ENCODE measurements at places on chromosomes 11 and 22.

DNA sequence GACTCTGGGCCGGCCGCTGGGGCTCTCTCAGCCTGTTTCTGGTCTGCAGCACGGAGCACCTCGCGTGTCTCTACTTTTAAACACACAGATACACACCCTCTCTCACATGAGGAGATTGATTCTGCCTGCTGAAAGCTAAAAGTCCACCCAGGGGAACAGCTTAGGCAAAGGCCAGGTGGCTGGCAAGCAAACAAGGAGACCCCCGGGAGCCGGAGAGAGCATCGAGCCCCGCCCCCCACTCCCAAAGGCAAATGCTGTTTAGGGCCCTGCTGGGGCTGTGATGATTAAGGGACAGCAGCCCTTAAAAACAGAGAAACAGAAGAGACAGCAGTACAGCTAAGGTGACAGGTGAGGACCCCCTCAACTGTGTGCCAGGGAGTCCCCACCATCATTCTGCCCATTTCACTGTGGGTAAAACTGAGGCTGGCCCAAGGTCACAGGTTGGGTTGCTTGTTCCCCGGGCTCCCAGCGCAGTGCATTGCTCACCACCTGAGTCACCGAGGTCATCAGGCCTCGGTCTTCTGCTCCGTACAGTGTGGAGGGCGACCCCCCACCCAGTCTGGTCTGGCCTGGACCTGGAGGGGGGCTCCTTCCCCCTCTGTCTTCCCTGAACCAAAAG lies 6.8 kb downstream of the CABP7 start:
- no peak for DNase-seq

DNA sequence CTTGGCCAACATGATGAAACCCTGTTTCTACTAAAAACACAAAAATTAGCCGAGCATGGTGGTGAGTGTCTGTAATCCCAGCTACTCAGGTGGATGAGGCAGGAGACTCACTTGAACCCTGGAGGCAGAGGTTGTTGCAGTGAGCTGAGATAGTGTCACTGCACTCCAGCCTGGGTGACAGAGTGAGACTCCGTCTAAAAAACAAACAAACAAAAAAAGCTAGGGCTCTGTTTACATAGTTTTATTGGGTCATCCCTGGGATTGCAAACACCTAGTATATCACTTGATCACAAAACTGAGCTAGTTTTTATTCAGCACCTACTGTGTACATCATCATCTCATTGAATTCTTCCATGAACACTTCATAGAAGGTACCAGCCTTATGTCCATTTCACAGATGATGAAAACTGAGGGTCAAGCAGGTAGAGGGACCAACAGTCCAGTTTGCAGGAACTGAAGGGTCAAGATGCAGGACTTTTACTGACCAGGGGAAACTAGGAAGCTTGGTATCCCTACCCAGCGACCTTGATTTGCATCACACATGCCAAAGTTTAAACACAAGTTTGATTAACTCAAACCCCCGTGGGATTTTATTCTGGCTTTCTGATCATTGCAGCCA lies 9.2 kb upstream of the MRTFA start:
- no peak for DNase-seq

GRCh38 chr11:10355257-10355661 lies 50.4 kb downstream of the ADM start:
- DNase-seq, result no peak

DNA sequence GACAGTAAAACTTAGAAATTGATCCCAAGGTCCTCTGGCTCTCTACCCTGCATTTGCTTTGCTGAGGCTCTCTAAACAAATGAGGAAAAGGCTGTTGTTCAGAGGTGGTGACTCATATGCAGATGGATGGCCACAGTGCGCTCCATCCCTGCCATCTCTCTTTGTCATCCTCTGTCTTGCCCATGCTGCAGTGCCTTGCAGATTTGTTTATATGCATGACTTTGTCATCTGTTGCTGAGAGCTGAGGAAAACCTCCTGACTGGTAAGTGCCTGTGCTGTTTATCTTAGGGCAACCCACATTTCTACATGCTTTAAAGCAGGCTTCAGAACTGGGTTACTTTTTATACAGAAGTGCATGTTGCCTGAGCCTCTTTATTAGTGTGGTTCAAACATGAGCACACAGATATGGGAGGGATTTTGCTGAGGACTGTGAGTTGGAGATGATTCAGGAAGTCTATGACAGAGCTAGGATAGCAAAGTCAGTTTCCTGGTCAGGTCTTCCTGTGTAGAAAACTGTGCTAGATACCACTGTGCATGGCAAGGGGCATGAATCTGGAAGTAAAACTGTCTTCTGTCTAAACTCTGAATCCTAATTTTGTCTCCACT lies 57.4 kb downstream of the JAM3 start:
- DNase-seq, result no peak

GRCh38 chr11:85182441-85183387 lies 444.4 kb downstream of the DLG2 start:
- DNase-seq, result no peak

DNA sequence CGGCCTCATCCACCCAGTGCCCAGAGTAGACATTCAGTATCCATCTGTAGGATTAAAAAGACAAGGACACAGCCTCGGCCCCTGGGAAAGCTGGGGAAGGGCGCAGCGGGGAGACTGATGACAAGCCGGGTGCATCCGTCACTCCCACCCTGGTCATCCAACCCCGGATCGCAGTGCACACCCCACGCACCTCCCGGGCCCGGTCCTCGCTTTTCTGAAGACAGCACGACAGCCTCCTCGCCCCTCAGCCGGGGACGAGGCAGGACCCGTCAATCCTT lies 1.1 kb downstream of the FCHSD2 start:
- no peak for DNase-seq

GRCh38 chr22:20636075-20636812 lies 128.8 kb downstream of the MED15 start:
- DNase-seq, result no peak

- DNase-seq, result no peak
Measured at GRCh38 chr22:48488611-48489511, 1338.8 kb downstream of the BRD1 start.

GRCh38 chr11:67647471-67647870 lies 3.1 kb downstream of the ACY3 start:
- DNase-seq, result no peak

GRCh38 chr11:133950874-133951326 lies 5.9 kb downstream of the IGSF9B start:
- no peak for DNase-seq

DNA sequence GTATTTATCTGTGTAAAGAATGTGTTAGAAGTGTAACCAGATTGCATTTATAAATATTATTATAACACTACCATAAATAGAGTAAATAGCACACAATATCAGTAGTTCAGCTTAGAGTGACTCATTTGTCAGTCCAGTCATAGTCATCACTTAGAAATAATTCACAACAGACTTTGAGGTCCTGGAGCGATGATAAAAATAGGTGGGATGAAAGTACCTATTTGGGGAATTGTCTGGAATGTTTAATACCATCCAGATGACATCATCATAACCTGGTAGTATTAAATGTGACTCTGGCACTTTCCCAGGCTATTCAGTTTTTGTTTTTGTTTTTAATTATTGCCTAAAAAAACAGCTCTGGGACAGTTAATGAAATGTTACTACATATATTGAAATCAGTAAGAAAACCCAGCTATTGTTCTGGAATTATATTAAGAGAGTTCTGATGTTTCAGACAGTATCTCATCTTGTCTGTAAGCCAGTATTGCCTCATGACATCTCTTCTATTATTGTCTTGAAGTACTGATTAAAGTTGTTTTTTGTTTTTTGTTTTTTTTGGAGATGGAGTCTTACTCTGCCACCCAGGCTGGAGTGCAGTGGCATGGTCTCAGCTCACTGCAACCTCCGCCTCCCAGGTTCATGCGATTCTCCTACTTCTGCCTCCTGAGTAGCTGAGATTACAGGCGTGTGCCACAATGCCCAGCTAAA lies 74.8 kb downstream of the SIK2 start:
- no peak for DNase-seq

DNA sequence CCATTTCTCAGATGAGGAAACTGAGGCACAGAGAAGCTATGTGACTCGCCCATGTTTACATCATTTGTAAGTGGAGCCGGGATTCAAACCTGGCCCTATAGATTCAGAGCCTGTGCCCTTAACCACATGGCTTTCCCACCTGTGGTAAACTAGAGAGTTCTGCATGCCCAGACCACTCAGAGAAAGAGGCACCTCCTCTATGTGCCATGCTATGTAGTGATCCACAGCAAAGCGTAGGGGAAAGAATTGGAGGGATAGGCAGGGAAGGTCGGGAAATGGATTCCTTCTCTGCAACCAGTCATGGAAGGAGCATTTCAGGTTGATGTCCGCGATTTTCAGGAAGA lies 15.4 kb upstream of the POU2AF2 start:
- DNase-seq, result no peak

GRCh38 chr22:23265368-23265700 lies 85.0 kb downstream of the BCR start:
- DNase-seq, result no peak

- DNase-seq, result peak; percentile 28
Measured at GRCh38 chr11:45933131-45933831, 10.8 kb downstream of the LARGE2 start.

GRCh38 chr11:7512525-7513233 lies 1.1 kb upstream of the PPFIBP2 start:
- peak; percentile 74 for DNase-seq

GRCh38 chr11:23586173-23586572 lies 725.9 kb upstream of the CCDC179 start:
- DNase-seq, result no peak

DNA sequence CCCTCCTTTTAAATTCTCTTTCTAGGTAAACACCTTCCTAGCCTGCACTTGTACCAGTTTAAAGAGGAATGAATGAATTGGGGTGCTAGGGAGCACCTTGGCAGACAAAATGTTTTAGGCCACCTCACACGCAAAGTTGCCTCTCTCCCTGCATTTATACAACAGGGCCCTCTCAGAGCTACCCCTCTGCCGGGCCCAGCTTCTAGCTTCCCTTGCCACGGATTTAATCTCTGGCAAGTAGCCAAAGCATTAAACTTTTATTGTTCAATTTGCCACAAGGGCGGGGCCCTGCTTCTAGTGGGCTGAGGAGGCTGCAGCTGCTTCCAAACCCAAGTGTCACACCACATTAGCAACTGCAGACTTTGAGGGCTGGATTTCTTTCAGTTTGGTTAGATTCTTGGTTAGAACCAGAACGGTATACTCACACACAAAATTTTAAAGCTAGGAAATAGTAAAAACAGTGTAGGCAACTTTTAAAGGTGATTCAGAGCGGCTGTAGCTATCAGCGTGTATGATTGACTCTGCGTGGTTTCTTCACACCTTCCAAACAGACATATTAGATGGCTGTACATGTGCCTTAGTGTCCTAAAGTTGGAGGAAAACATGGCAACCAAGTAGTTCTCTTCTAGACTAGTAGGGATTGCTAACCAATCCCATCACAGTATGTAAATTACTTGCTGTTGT lies 6.5 kb downstream of the KREMEN1 start:
- DNase-seq, result no peak

DNA sequence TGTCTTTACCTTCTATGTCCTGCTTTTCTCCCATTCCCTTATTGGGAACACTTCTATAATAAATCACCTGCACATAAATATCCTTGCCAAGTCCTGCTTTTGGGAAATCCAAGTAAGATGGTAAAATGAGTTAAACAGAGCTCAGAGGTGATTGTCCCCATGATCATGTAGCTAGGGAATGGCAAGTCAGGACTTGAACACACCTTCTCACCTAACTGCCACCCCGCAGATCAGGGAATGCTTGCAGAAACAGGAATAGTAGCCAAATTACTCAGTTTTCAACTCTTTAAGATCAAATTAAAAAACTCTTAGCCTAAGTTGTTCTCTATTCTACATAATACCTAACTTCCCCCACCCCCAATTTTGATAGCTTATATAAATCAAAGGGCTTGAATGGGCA lies 16.0 kb downstream of the OOSP3 start:
- no peak for DNase-seq

DNA sequence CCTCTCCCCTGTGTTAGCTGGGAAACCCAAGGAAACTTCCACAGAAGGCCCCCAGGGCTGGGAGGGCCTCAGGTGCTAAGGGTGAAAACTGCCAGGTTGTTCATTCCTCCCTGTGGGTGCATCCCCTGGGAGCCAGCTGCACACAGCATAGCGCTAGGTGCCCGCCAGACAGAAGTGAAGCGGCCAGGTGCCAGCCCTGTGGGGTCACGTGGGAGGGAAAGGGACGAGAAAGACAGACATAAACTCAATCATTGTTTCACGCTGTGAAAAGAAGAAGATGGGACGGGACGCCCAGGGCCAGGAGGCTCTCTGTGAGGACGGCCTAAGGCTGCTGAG lies 31.6 kb upstream of the HMOX1 start:
- no peak for DNase-seq

- no peak for DNase-seq
Measured at GRCh38 chr11:110747531-110747930, 35.3 kb upstream of the ARHGAP20 start.

DNA sequence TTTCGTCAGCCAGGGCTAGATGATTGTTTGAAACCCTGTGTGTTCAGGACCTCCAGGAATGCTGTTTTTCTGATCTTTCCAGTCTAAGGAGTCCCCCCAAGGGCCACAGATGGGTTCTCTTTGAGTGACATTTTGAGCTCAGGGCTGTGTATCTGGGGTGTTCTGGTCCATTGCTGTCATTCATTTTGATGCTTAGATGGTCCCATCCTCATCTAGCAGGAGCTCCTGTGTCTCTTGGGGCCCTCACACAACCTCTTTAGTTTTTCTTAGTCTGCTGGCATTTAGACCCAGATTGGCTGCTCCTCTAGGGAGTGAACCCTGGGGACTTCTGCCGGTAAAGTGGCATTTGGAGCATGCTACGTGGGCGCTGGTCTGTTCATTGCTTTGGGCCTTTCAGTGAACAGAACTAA lies 39.1 kb downstream of the MED15 start:
- DNase-seq, result no peak

DNA sequence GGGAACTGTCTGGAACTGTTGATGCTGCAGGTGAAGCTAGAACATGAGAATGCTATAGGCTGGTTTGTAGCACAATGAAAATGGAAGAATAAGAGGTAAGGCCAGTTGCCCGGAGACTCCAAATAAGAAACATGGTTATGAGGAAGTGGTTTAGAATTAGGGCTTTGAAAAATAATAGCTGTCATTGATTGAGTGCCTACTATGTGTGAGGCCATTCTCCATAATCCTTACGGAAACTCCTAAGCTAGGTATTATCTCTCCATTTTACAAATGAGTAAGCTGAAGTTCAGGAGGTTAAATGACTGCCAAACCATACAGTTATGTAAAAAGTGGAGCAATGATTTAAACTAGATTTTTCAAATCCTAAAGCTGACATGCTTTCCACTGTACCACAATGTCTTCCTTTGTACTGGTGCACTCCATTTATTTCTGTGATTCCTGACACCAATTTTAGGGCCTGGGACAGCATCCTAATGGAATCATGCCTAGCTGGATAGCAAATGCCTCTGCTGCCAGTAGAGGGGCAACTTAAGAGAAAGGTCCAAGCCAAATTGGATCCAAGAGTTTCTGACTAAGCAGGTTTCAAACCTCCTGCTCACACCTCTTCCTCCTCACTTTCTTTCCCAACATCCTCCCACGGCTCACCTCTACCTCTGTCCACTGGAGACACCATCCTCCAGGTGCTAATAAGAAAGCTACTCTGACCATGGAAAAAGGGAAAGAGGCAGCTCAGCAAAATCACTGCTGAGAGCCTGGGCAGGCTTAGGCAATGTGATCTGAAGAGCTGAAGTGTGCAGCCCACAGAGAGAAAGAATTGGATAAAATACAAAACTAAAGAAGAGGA lies 46.9 kb upstream of the PICALM start:
- DNase-seq, result no peak

- no peak for DNase-seq
Measured at GRCh38 chr22:44755956-44756361, 3.6 kb downstream of the ARHGAP8 start.

- DNase-seq, result no peak
Measured at GRCh38 chr11:49432242-49432848, 223.9 kb upstream of the FOLH1 start.

Data from SIG-M5 (cell line).